GM23338 (cell line): ENCODE measurements at places on chromosomes 4 and X. TPM values are rescaled to one million over a fixed set of nuclear protein-coding genes. Genes with fewer than 3 reads are reported as not detected.

Gene NAT8L
- polyA plus RNA-seq, result 1.6 and 1.7 TPM in 2 replicates

Gene ESX1
- polyA plus RNA-seq, result not detected in 2 replicates

Gene MXD4
- polyA plus RNA-seq, result 6.9 and 11.5 TPM in 2 replicates

Gene MAGEE2
- polyA plus RNA-seq, result 0.11 and 0.35 TPM in 2 replicates

Gene GLOD5
- not detected in 2 replicates for polyA plus RNA-seq

Gene CXCL1
- 2.1 and 2.5 TPM in 2 replicates for polyA plus RNA-seq

Gene SERPINA7
- polyA plus RNA-seq, result not detected in 2 replicates

Gene RBM46
- 33.4 and 42.4 TPM in 2 replicates for polyA plus RNA-seq

Gene ZXDA
- polyA plus RNA-seq, result 0.42 and 0.43 TPM in 2 replicates

Gene FAM199X
- polyA plus RNA-seq, result 9.1 and 11.0 TPM in 2 replicates

Gene SERTM2
- polyA plus RNA-seq, result 0.09 and 0.27 TPM in 2 replicates

Gene CTAG2
- not detected in 2 replicates for polyA plus RNA-seq

Gene NEUROG2
- polyA plus RNA-seq, result not detected in 2 replicates

Gene DCAF4L1
- 0.37 and 0.55 TPM in 2 replicates for polyA plus RNA-seq

Gene ZNF518B
- polyA plus RNA-seq, result 2.9 and 3.1 TPM in 2 replicates

Gene FGG
- not detected in 2 replicates for polyA plus RNA-seq

Gene DUX4
- polyA plus RNA-seq, result not detected in 2 replicates

Gene MAOA
- polyA plus RNA-seq, result 1.7 and 3.2 TPM in 2 replicates

Gene CXCR3
- polyA plus RNA-seq, result not detected in 2 replicates

Gene TNIP3
- polyA plus RNA-seq, result 0.45 TPM in 1 of 2 replicates, not detected in the other

Gene PFKFB1
- polyA plus RNA-seq, result not detected in 2 replicates

Gene GPRASP1
- 0.33 and 0.45 TPM in 2 replicates for polyA plus RNA-seq

Gene PNMA3
- polyA plus RNA-seq, result 2.5 and 3.4 TPM in 2 replicates

Gene CFAP47
- not detected in 2 replicates for polyA plus RNA-seq
